ENCODE measurements at places on chromosomes 13 and 19.

- DNase-seq = no peak
These were observed 83.0 kb downstream of the TSHZ3 start for GRCh38 chr19:31266196-31266595.

GRCh38 chr13:24184265-24184841, 23.8 kb downstream of the SPATA13 start:
- DNase-seq = no peak

GRCh38 chr13:112424098-112424497, 47.9 kb downstream of the SPACA7 start:
- DNase-seq = no peak

DNA sequence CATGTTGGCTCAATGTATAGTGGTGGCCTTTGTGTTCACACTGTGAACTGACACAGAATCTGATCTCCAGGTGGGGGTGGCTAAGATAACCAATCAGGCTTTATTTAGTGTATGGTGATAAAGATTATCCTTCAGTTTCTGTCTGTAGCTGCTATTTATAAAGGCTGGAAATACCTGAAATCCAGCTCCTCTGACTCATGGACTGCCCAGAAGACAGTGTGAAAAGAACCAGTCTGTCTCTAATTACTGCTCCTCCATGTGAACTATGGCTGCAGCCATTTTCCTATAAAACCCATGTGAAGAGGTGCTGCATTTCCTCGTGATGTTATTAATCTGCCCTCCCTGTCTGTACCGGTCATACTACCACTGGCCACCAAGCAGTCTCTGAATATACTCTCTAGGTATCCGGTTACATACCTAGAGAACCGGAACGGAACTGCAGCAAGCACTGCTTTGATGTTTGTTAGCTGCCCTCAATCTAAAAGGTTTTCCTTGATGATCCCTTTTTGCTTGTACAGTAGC, 238.0 kb downstream of the LHFPL6 start:
- no peak for DNase-seq

GRCh38 chr19:36488118-36488845, 1.1 kb downstream of the ZNF566 start:
- no peak for DNase-seq

DNA sequence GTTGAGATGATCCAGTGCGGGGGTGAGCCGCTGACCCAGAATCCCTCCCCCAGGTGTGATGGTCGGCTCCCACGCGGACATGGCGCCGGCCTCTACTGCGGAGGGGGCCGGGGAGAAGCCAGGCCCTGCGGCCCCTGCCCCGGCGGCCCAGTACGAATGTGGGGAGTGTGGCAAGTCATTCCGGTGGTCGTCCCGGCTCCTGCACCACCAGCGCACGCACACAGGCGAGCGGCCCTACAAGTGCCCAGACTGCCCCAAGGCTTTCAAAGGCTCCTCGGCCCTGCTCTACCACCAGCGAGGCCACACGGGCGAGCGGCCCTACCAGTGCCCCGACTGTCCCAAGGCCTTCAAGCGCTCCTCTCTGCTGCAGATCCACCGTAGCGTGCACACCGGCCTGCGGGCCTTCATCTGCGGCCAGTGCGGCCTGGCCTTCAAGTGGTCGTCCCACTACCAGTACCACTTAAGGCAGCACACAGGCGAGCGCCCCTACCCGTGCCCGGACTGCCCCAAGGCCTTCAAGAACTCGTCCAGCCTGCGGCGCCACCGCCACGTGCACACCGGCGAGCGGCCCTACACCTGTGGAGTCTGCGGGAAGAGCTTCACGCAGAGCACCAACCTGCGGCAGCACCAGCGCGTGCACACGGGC, 3.7 kb upstream of the NAT14 start:
- no peak for DNase-seq

- no peak for DNase-seq
These were observed 102.5 kb upstream of the ZNF536 start for GRCh38 chr19:30269638-30270037.

DNA sequence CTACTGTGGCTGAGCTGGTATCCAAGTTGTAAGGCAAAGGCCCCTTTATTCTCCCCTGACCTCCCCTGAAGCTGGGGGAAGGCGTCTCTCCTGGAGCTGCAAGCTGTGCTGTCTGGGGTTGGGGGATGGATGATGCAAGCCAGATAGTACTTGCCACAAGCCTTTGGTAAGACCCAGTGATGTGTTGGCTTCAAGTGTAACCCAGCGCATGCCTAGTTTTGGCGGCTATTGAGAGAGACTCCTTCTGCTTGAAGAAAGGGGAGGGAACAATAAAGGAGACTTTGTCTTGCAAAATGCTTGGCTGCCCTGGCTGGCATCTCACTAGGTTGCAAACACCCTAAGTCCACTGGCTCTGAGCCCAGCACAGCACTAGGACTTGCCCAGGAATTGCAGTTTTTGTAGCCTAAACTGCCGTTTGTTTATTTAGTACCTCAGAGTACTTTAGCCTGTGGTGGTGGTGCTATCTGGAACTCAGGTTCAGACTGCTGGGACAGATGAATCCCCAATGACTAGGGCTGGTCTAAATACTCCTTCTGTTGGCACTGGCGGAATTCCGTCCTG, 108.2 kb downstream of the TNFSF13B start:
- DNase-seq = no peak

DNA sequence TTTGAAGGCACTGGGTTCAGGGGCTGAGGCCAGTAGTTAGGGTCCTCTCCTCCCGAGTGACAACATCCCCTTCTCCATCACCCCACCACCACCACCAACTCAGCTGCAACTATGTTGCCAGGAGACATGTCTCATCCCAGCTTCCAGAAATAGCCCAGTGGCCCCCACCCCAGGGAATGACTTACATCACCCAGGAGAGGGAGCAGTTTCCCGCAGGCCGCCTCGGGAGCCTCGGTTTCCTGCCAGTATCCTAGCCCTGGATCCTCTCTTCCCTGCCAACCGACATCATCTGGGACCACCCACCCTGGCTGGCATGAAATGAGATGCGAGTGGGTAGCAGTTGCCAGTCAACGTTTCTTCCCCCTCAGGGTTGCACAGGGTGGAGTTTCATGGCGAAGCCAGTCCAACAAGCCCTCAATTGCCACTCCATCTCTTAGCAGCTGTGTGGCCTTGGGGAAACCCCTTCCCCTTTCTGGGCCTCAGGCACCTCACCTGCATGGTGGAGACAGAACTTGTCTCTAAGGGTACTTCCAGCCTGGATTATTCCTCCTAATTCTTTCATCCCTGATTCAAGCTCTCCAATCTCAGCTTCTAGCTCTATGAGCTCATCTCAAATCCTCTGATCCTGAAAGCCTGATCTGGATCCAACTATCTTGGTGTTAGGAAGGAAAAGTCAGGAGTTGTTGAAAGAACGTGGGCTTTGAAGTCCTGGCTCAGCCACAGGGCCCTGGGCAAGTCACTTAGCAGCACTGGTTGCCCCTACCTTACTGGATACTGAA, 3.9 kb upstream of the GSK3A start:
- DNase-seq = no peak

- DNase-seq = no peak
These were observed 445.8 kb downstream of the SUCLA2 start for GRCh38 chr13:47555235-47555634.

DNA sequence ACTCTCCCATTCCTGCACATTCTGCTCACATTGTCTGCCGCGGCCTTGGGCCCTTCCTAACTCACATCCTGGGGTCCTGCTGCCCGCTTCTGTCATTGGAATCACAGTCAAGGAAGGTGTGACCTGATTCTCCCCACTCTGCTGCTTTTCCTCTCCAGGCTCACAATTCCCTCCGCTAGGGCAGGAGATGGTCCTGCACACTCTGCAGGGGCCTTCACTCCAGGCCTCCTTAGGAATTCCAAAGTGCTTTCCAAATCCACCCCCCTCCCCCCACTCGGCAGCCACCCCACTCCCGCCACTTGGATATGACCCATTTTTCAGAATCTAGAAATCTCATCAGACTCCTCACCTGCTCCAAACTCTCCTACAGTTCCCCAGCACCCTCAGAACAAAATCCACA, 3.1 kb upstream of the SLC5A5 start:
- no peak for DNase-seq

DNA sequence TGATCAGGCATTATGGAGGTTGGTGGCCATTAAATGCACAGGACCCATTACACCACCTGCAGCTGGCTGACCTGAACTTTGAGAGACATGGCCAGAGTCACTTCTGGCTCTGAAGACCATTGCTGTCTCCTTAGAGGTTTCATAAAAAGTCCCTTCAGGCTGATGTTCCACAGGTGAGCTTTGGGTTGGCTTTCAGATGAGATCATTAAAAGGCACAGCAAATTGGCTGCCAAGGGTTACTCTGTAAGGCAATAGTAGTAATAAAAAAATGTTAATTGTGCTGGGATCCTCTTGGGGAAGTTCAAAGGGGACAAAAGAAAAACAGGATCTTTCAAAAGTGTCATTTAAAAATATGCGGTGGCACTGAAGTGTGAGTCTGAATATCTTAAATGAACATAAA, 4.2 kb downstream of the OLFM4 start:
- DNase-seq = no peak

Measured in inflammatory macrophage treated with lipopolysaccharide for 4 hours (primary cell).